ENCODE measurements at places on chromosomes 3 and 15. TPM values are rescaled to one million over a fixed set of nuclear protein-coding genes. Genes with fewer than 3 reads are reported as not detected.

Gene FRMD5
- 10.8 TPM for total RNA-seq

Gene SNX1
- total RNA-seq, result 24.5 TPM

Gene ERC2
- 1.8 TPM for total RNA-seq

Gene RLBP1
- total RNA-seq, result not detected

Gene LYZL4
- total RNA-seq, result not detected

Gene MRAS
- 40.2 TPM for total RNA-seq
